Stimulated activated CD4-positive, alpha-beta T cell treated with anti-CD3 and anti-CD28 coated beads, Interleukin-12 subunit alpha, Interleukin-12 subunit beta, amount 100 ng/mL, for 48 hours (primary cell): ENCODE measurements at places on chromosomes 6 and 20.
A peak's percentile ranks its signal among the peaks of the same experiment; 100 is the strongest.

DNA sequence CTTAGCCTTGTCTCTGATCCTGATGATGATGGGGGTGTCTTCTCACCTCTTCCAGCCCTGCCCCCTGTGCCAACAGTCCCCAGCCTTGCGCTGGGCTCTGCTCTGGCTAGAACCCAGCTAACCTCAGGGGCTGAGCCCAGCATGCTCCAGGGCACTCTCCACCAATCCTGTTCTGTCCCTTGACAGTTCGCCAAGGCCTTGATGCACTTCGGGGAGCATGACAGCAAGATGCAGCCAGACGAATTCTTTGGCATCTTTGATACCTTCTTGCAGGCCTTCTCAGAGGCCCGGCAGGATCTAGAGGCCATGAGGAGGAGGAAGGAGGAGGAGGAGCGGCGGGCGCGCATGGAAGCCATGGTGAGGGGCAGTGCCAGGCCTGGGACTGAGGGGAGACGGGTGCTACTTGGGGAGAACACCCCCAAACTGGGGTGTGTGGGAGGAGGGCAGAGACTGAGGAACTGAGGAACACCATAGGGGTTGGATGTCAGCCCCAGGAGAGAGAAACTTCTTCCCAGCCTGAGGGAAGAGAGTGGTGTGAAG is 33.1 kb downstream of the MOCS1 start:
- no peak for DNase-seq

GRCh38 chr6:83431545-83432155 is 799 bp upstream of the ME1 start:
- no peak for DNase-seq

DNA sequence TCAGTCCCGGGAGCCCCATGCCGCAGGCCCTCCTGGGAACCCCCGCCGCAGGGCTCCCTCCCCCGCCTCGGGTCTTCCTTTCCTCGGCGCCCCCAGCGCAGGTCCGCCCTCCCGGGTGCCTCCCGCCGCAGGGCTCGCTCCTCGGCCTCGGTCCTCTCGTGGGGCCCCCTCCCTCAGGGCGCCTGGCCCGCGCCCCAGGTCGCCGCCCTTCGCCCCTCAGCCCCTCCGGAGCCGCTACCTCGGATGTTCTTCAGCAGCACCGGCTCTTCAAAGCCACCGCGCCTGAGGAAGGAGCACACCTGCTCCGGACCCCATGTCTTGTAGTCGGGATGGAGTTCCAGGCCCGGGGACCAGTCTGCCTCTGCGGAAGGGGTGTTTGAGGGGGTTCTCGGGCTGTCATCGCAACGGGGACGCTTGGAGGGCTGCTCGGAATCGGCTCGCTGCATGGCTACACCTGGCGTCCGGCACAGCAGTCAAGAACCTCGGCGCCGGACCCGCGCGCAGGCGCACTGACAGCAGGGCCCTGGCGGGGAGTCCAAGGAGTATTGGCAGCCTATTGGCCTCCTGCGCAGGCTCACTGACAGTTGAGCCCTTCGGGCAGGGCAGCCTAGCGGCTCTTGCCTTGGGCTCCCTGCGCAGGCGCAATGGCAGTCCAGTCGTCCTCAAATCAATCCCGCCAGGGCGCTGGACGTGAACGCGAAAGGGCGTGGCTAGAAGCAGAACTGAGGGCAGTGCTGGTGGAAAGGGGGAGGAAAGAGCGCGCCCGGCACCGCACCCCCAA is at the start of gene SAMHD1:
TSS of gene SAMHD1 (minus strand) at position 511 of the 781 bp plus-strand sequence. CDS start at position 446, 65 bp downstream.
- DNase-seq: peak; percentile 78

DNA sequence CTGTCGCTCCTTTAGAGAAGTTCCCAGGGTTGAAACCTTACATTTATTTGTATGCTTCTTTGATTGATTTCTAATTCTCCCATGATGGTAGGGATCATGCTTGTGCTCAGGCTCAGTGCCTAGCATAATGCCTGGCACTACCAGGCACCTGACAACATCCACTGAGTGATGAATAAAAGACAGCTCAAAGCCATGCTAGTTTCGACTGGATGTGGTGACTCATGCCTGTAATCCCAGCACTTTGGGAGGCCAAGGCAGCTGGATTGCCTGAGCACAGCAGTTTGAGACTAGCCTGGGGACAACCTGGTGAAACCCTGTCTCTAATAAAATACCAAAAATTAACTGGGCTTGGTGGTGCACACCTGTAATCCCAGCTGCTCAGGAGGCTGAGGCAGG is 11.6 kb upstream of the CD164 start:
- DNase-seq: no peak

- DNase-seq: no peak
Observed at GRCh38 chr6:74048387-74048786, 352.4 kb downstream of the CD109 start.

DNA sequence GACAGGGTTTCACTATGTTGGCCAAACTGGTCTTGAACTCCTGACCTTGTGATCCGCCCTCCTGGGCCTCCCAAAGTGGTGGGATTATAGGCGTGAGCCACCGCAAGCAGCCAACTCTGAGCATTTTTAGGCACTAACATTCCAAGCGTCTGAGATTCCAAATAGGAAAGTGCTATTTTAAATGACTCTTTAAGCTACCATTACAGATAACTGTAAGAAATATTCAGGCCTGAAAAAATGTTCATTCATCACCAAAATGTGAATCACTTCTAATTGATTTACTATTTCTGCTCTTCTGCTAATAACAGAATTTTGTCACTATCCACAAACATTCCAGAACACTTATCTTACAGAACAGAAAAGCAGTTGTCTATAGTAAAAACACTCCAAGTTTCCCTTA is 106.5 kb downstream of the BACH2 start:
- no peak for DNase-seq

GRCh38 chr20:11204926-11205768 is 531.3 kb upstream of the JAG1 start:
- DNase-seq: peak; percentile 6

DNA sequence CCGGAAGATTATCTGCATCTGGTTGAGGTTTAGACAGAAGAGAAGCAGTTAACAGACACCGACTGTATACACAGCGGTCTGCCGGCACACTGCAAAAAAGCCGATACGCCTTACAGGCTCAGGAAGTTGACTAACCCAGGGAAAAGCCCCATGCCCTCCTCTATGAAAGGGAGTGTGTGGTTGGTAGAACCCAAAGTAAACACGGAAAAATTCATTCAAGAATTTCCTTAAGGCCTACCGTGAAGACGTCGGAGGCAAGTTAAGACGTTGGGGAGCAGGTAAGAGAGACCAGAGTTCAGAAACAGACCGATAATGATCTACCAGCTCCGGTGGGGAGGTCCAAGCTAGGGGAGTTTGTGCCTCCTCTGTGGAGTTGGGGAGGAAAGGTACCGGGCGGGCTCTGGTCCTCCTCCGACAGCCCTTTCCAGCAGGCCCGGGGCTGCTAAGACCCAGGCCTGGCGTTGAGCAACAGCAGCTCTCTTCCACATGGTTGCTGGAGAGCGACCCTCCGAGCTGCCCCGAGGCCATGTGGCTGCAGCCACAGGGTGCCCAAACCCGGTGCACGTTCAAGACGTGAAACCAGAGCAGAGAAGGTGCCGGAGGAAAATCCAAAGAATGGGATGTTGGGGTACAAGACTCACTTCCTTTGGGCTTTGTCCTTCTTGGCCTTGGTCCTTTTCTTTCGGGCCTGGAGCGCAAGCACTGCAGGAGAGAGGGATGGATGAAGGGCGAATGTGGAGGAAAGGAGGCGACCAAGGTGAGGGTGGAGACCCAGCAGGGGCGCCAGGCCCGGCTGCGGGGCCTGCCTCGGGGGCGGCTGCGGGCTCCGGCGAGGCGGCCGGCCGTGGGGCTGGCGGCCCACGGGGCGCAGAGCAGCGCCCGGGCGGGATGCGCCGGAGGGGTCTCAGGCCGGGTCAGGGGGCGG is 809 bp downstream of the SRPK1 start:
- DNase-seq: peak; percentile 39

GRCh38 chr20:45450097-45450818 is 19.3 kb upstream of the WFDC2 start:
- DNase-seq: no peak

DNA sequence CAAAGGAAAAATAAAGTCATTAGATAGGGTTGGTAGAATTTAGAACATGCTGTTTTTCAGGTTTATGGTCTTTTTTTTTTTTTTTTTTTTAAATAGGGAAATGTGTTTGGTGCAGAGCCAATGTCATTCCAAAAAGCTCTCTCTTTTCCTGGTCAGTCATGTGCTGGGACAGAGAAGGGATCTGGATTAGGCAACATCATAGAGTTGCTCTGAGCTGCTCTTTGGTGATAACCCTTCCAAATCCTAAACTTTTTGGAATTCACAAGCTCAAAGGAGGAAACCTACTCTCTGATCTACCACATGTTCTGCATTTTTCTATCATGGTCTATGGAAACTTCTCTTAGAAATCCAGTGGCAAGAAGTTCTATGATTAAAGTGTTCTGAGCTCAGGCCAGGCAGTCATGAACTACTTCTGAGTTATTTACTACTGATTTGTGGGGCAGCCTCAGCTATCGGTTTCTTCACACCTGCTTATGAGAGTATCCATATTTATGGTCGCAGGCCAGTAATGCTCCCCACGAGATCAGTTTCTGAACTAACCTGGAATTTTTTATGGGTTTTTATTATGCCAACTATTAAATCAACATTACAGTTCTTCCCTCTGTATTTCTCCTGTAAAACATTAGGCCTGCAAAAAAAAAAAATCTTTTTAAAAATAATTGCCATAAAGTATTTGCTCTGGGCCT is 4.8 kb downstream of the EDN1 start:
- no peak for DNase-seq

GRCh38 chr6:170131351-170131750 is 159.5 kb downstream of the DLL1 start:
- no peak for DNase-seq

DNA sequence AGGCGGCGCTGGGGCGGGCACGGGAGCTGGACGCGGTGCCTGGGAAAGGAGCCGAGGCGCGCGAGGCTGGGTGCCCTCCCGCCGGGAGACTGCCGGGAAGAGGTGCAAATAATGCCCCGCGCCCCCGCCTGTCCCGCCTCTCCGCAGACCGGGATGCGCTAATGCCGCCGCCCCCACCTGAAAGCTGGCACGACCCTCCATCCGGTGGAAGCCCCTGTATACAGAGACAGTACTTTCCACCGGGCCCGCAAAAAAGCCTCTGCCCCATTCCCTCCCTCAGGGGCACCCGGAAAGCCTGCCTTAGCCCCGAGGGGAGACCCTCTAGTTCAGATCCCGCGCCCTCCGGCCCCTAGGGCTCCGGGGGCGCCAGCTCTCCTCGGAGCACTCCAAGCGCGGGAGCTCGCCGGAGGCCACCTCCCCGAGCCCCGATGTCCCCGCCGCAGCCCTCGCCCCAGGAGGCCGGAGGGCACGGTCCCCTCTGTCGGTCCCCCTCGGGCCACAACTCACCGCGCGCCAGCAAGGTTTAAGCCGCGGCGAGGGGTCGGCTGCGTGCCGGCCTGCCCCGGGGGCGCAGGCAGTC is 1.2 kb downstream of the GRM4 start:
- no peak for DNase-seq

GRCh38 chr20:51339721-51340450 is 202.6 kb downstream of the NFATC2 start:
- no peak for DNase-seq

GRCh38 chr6:139429580-139430145 is 55.2 kb upstream of the CITED2 start:
- DNase-seq: no peak
